GM12865 (cell line): ENCODE measurements at places on chromosomes 1 and 21.

DNA sequence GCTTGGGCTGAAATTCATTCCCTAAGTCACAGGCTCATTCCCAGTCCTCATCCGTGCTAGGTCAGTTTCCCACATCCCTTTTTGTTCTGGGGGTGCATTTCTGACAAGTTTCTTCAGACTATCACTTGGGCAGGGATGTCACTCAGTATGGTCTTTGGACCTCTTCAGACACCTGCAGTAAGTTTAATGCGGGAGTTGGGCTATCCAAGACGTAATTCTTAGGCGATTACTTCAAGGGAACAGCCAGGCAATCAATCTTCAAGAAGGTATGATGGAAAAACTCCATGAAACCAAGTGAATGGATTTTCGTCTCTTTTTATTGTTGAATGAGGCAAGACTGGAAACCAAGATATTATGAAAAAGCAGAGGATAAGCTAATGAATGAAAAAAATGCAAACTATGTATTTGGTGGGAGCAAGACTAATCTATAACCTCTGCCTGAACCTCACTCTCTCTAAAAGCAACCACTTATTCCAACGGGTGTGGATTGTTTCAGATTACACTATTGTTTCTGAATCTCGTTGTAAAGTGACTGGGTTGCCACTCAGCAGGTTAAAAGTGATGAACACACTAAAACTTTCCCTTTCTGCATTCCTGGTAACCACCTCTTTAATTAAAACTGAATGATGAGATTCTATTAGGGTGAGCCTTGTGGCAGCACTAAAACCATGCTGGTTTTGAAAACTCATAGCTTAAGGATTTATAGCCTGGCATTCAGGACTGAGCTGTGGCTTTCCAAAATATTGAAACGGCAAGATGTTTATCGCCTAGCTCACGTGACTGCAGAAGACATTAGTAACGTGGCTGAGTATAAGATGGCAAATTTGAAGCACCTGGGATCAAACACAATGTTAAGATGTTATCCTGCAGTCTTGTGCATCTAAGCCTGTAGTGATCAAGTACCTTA is 1.1 kb downstream of the RASAL2 start:
- DNase-seq: no peak

DNA sequence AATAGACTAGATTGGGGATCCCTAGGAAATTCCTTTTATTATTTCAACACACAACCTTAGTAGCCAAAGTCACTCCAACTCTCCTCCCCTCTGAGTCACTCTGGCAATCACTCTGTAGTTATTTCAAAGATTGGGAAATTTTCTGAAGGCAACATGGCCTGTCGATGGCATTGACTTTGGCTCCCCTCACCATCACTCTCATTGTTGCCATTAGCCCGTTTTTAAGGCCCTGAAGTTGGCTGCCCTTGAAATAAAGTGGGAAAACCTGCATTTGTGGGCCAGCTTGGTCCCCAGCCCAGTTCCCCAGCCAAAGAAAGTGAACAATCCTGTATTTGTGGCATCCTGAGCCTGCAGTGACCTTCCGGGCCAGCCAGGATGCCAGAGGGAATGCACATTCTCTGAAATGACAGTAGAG is 52.5 kb downstream of the CDC7 start:
- DNase-seq: no peak

DNA sequence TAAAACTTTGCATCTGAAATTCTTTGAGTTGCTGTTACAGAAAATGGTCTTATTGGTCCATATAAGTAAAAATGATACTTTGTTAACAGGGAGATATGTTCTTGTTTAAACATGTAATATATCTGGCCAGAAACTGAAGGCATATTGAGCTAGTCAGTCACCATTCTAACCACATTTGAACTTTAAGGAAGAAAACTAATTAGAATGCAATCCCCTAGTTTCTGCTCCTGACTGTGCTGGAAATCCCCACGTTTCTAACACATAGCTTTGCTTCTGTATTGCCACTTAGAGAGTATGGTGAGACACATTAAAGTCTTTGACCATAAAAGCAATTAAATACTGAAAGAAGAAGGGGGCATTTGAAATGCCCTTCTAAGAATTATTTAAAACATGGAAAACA is 32.1 kb upstream of the HIVEP3 start:
- peak; percentile 76 for DNase-seq

DNA sequence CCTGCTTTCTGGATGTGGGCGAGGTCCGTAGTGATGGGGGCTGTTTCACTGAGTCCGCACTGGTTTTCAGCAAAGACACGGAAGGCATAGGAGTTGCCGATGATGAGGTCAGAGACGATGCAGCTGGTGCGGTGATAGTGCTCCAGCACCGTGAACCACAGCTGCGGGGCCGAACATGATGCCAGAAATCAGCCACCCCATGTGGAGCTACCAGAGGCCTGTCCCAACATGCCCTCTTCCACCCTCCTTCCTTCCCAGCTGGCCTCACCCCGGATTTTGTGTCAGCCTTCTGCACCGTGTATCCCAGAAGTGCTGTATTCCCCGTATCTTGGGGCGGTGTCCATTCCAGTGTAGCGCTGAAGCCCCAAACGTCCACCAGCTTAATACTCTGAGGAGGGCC is 10.0 kb downstream of the MYBPHL start:
- no peak for DNase-seq

- no peak for DNase-seq
These were observed 180.3 kb upstream of the RGS18 start for GRCh38 chr1:191977874-191978506.

GRCh38 chr1:176692431-176692830 is 229.5 kb downstream of the PAPPA2 start:
- DNase-seq: no peak

DNA sequence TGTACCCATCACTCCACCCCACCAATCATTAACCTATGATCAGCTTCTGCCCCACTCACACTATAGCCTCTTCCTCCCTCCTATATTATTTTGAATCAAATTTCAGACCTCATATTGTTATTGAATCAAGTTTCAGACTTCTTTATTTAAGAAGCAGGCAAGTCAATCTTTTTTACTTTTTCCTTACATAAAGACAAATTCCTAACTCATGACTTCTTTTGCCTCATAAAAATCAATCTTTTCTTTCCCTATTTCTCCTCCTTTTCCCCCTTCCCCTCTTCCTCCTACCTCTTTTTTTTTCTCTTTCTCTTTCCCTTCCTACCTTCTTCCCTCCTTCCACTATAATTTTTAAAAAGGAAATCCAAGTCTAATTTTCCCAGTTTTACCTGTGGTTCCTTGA is 4.3 kb upstream of the RWDD3 start:
- DNase-seq: no peak

DNA sequence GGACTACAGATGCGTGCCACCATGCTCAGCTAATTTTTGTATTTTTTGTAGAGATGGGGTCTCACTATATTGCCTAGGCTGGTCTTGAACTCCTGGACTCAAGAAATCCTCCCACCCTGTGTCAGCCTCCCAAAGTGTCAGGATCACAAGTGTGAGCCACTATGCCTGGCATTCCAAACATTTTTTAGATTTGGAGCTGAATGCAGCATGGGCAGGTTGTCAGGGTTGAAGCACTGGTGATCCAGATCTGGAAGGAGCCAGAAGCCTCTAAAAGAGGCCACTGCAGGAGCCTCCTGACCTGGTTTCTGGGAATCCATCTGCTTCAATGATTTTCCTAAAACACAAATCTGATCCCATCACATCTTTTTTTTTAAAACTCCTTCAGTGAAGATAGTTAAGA is 1.8 kb upstream of the CTPS1 start:
- DNase-seq: no peak

DNA sequence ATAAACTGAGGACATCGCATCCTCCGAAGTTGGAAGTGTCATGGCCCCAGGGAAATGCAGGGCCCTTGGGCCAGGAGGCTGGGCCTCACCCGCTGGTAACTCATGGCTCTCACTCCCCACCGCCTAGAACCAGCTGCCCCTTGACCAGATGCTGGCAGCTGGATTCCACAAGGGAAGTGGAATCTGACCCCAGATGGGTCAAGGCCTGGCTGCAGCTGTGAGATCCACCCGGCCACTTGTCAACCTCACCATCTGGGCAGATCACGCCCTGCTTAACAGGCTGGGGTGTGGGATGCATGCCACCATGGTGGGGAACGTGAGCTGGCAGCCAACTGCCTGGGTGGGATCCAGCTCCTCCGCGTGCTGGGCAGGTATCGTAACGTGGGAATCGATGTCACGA is 25.5 kb downstream of the KCNAB2 start:
- DNase-seq: no peak

DNA sequence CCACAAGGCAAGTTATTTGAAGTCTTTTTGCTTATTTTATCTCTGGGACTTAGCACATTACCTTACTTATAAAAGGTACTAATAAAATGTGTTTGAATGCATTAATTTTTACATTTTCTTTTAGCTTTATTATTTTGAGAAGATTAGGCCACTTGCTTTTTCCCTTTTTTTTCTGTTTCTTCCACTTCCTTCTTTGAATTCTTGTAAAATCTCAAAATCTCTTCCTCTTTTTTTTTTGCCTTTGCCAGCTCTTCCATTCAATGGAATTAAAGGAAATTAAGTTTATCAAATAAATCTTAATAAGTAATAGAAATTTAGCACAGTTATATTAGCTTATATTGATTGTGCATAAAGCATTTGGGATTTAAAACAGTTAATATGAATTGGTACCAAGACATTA is 260.9 kb downstream of the SRGAP2C start:
- DNase-seq: no peak

GRCh38 chr1:87358219-87358618 is 29.5 kb downstream of the LMO4 start:
- DNase-seq: no peak

- no peak for DNase-seq
These were observed 175.4 kb upstream of the IGSF21 start for GRCh38 chr1:17932164-17932563.

DNA sequence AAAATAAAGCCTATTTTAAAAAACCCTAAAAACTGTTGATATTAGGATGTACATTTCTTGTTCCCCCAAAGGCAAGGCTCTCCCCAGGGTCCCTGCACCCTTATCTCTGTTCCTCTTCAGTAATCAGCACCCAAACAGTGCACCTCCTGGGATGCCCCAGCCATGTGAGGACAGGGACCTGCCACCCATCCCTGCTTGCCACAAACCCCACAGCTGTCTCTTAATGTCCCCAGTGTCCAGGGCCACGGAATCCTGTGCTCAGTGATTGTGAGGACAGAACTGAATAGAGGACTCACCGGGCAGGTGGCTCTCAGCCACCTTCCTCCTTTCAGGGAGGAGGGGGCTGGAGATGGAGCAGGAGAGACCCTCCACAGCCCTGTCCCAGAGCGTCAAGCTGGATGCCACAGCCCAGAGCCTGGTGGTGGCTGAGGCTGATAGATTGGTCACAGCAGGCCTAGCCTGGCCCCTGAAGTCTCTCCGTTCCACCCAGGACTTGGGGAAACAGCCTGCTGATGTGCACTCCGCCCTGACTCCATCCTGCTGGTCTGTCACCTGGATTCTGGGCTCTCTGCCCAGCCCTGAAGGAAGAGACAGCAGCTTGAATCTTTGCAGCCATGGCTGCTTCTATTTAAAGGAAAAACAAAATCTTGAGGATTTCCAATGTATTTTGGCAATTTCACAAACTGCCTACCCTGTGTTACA is 23.1 kb downstream of the RNF187 start:
- no peak for DNase-seq
